Activated naive CD4-positive, alpha-beta T cell (primary cell): ENCODE measurements at places on chromosomes 3 and 15.
A peak's percentile ranks its signal among the peaks of the same experiment; 100 is the strongest.

GRCh38 chr3:132772252-132772651 is 50.0 kb upstream of the NPHP3 start:
- DNase-seq, result no peak

DNA sequence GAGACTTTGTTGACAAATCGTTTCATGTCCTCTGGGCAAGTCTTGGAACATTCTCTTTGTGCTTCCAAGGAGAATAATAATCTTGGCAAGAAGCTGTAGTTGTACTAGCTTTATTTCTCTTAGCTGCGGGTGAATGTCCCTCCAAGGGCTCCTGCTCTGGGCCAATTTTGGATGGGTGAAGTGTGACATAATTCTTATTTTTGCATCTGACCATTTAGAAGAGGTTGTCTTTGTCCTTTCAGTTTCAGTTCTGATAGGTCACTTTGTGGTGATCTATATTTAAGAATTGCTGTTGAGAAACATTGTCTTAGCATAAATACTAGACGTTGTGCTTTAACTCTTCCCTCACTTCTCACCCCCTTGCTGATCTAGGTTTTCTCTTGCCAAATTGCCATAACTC is 164.8 kb upstream of the RORA start:
- DNase-seq, result no peak

DNA sequence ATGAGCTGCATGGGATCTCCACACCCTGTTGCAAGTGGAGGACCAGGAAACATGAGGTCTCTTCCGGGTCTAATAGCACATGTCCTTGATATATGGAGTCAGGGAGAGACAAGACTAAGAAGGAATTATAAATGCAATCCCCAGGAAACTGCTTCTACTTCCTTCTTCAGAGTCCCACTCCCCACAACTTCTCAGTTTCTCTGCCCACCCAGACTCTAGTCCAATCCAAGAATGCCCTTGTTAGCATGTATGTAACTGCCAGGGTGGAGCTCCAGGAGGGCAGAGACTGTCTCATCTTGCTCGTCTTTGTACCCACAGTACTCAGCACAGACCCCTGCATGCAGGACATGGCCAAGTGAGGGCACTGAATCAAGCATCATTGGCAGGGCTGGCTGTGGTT is 8.3 kb downstream of the DAPK2 start:
- no peak for DNase-seq

GRCh38 chr15:86834115-86834863 is 754.6 kb downstream of the AGBL1 start:
- DNase-seq, result no peak

GRCh38 chr3:193719735-193720134 is 126.7 kb downstream of the OPA1 start:
- DNase-seq, result no peak

DNA sequence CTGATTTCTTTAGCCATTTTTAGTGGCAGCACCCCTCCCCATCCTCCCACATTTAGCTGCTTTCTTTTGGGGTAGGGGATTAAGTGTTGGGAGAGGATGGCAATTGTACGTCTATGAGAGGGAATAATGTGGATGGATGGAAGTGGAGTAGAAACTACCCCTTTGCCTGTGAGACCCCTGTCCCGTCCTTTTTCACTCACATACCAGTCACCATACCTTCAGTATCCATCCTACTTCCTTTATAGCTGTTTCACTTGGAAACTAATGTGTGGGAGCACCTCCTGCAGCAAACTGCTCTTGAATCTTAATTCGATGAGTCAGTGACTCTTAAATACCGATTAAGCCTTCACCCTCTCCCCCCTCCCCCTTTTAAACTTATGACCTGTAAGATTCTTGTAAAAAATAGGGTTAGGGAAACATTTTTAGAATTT is 730 bp downstream of the SPRED1 start:
- no peak for DNase-seq

GRCh38 chr15:71093054-71094024 is 21.9 kb upstream of the THSD4 start:
- no peak for DNase-seq

DNA sequence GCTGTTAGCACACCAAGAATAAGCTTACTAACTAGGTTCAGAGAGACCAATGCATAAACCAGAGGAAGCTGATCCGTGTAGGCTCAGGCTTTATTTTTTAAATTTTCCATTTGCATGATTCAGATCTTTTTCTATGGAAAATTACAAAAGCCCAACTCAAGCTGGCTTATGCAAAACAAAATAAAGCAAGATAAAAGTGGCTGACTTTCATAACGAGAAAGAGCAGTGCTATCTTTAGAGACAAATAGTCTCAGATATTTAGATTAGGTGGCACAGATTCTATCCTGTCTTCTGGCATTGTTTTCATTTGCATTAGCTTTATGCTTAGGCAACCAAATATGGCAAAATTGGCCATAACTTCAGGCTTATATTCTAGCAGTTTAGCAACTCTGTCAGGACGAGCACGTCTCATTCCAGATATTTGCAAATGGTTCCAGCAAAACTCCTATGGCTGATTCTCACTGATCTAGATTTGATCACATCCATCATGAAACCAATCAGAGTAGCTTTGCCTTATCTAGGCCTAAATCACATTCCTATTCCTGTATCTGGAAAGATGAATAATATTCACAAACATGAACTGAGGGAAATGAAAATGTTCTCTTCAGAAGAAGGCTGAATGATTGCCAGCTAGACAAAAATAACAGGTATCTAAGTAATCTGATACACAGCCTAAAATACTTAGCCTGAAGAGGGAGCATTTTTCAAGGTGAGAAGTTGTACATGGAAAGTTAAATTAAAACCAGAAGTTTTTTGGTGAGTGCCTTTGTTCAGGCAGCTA is 216.4 kb upstream of the DPPA4 start:
- DNase-seq, result no peak

- DNase-seq, result no peak
Measured at GRCh38 chr3:134318166-134318565, 56.1 kb downstream of the AMOTL2 start.

DNA sequence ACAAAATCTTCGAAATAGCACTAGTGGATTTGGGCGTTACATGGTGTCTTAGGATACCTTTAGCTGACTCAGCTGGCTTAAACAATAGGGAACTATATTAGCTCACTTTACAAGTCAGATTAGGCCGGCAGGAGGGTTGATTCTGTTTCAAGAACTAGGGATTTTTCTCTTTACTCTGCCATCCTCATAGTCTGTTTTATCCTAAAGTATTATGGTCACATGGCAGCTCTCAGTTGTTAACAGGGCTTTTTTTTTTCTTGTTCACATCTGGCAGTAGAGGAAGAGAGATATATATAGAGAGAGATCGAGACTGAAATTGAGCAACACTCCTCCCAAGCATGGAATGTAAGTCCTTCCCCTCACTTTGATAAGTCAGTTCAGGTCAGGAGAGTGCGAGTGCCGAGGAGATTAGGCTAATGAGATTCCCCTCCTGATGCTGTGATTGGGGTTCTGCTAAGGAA is 32.9 kb downstream of the CHP1 start:
- no peak for DNase-seq

DNA sequence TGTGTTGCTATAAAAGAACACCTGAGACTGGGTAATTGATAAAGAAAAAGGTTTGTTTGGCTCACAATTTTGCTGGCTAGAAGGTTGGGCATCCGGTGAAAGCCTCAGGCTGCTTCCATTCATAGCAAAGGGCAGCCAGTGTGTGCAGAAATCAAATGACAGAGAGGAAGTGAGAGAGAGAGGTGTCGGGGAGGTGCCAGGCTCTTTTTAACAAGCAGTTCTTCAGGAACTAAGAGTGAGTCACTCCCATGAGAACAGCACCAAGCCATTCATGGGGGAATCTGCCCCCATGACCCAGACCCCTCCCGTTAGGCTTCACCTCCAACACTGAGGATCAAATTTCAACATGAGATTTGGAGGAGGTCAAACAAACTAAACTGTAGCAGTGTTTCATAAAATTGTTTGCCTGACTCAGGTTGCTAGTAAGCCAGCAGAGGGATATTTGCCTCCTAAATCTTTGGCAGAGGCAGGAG is 4.5 kb upstream of the PARP15 start:
- DNase-seq, result peak; percentile 15

- no peak for DNase-seq
Measured at GRCh38 chr3:13708301-13708700, 159.4 kb downstream of the FBLN2 start.

GRCh38 chr3:44923632-44924456 is 49.4 kb downstream of the TGM4 start:
- no peak for DNase-seq

DNA sequence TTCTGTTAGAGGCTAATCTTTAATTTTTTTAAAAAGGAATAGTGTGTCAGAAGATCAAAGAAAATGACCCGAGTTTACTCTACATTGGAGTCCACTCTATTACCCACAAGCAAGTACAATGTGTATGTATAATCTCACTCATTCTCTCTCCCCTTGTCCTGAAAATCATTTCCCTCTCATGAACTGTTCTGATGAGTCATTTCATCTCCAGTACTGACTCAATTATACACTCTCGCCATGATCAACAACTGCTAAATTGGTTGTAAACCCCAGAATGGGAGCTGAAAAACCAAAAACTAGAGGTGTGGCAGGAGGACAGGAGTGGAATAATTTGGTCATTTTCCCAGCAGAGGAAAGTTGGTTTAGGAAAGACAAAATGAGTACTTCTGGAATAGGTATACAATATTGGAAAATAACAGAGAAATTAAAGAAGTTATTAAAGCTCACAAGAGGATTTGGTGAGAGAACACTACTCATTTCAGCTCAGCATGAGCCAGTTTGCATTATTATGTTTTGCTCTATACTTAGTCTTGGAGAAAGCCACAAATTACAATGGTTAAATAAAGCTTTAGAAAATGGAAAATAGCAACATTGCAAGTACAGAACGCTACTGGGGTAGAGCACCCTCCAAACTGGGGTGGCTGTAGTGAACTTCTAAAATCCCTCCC is 144.3 kb upstream of the PFN2 start:
- no peak for DNase-seq

DNA sequence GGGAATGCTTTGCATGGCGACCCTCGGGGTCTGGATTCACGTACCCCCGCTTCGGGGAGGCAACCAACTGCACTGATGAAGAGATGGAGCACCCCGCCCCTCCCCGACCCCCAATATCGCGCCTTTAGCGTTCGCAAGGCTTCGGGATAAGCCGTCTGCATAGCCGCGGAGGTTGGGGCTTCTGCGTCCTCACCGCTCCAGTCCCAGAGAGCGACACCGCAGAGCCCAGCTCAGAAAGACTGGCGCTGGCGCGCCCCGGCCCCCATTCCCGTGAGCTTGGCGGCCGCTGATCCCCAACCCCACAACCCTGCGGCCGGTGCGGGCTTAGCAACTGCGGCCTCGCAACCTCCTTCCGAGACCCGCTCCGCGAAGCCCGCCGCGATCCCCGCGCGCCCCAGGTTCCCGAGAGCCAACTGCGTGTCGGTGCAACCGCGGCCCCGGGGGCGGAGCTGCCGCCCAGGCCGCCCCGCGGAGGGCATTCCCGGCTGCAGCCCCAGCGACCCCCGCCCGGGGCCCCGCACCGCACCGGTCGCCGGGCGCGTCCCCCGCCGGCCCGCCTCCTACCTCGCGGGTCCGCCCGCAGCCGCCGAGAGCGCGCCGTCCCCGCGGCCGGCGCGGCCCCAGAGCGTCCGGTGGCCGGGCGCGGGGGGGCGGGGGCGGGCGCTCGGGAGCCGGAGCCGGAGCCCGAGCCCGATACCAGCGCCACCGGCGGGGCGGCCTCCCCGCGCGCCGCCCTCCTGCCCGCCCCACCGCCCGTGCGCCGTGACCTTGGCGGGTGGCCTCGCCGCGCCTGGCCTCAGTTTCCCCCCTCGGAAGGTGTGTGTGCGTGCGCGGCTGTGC is 79.5 kb downstream of the IQSEC1 start:
- DNase-seq, result no peak

GRCh38 chr3:46998121-46998851 is 18.8 kb downstream of the NBEAL2 start:
- peak; percentile 76 for DNase-seq

DNA sequence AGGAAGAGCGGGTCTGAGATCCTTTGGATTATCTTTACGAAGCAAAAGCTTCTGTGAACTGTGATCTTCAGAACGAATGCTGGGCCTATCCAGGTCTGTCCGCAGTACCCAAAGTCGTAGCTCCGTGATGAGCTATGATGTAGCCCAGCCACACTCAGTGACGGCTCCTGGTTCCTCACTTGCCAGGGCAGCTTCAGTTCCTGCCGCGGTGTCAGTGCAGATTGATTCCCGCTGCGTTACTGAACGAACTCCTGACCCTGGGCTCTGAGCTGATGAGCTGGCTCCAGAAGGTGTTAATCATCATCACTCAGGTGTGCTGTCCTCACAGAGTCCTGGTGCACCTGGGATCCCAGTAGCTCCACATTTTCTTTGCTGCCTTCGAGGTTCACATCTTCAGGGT is 45.0 kb downstream of the TMEM44 start:
- no peak for DNase-seq

DNA sequence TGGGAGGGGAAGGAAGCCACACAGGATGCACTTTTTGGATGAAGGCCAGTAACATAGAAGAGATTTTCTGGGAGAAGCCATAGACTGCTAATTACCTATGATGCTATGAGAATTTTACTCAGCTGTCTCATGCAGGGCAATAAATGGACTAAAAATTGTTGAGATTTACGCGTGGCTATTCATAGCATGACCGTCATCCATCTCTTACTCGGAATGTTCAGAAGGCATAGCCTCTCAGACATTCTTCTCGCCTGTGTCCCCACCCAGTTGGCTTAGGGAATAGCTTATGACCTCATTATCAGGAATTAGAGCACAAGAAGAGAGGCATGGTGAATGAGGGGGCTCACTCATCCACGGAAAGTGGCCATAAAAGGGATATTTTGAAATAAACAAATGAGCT is 107.9 kb upstream of the ATP10A start:
- DNase-seq, result no peak

- DNase-seq, result no peak
Measured at GRCh38 chr3:106290304-106290997, 421.6 kb upstream of the CBLB start.

DNA sequence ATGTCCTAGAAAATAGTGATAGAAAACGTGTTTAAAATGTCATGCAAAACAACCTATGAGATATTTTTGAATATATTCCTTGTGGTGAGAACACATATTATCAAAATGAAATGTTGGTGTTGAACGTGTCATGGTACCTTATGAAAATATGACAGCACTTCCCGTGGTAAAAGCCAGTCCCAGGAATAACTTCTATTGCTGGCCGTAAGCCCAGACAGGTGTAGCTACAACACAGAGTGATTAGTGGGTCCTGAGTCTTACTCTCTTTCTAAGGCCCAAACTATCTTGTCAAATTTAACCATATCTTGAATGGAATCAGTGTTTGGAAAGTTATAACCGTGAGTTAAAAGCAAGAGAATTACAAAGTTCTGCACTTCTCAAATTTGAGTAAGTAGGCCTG is 24.1 kb downstream of the RARB start:
- no peak for DNase-seq

DNA sequence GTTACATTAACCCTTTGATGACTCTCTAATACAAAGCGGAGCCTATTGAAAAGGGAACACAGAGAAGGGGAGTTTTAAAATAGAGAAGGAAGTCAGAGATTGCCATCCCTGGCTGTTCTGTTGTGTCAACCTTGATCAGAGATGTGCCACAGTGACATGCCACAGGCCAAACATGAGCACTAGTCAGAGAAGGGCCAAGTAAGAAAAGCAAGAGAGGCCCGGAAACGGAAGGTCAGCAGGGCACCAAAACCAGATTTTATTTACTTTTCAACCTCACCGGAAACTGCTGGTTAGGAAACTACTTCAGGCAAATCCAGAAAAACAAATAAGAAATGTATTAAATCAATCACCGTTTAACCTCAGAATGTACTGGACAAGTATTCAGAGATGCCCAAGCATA is 171.8 kb downstream of the ALCAM start:
- no peak for DNase-seq
